ENCODE measurements at places on chromosomes 3 and 15.

DNA sequence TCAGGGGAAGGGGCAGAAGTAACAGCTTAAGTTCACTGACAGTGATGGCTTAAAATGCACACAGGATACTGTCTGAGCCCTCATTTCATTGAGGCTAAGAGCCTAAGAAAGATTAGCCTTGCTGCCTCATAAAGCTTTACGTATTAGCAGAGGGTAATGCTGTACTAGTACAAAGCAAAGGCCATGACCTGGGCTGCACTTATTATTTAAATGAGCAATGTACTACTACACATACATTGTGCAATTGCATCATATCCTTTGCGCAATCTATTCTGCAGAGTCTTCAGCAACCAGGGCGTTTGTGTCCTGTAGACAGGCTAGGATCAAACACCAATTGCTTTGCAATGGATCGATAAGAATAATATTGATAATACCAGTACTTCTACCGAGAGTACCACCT is 221.8 kb downstream of the TPRG1 start:
- no peak for DNase-seq

- no peak for DNase-seq
These were observed 43.2 kb upstream of the TSEN2 start for GRCh38 chr3:12440927-12441714.

- DNase-seq: no peak
These were observed 30.9 kb downstream of the PLSCR1 start for GRCh38 chr3:146513386-146514051.

GRCh38 chr3:11544412-11545181 is 99.1 kb downstream of the VGLL4 start:
- DNase-seq: peak; percentile 51

- DNase-seq: no peak
These were observed 29.2 kb upstream of the SV2B start for GRCh38 chr15:91070872-91071271.

Measured in stomach (tissue), 19 donors.